ENCODE measurements at places on chromosomes 16 and 17. TPM values are rescaled to one million over a fixed set of nuclear protein-coding genes. Genes with fewer than 3 reads are reported as not detected.

- H3K27ac ChIP-seq, result peak overlapping the region; percentile 93
- H3K27me3 ChIP-seq, result no peaks in the 10 kb centered on the region
- H3K4me1 ChIP-seq, result peaks cover 67% of the 10 kb centered on the region
- H3K4me3 ChIP-seq, result peak overlapping the region; percentile 73
Observed at GRCh38 chr16:66369055-66369592, 2.6 kb downstream of the CDH5 start.

- DNase-seq, result no peak
- no peaks in the 10 kb centered on the region for H3K27me3 ChIP-seq
- no peak overlapping the region for H3K27ac ChIP-seq
- H3K36me3 ChIP-seq, result no peaks in the 10 kb centered on the region
- no peaks in the 10 kb centered on the region for H3K4me1 ChIP-seq
Observed at GRCh38 chr16:51797669-51798259, 646.7 kb upstream of the SALL1 start.

DNA sequence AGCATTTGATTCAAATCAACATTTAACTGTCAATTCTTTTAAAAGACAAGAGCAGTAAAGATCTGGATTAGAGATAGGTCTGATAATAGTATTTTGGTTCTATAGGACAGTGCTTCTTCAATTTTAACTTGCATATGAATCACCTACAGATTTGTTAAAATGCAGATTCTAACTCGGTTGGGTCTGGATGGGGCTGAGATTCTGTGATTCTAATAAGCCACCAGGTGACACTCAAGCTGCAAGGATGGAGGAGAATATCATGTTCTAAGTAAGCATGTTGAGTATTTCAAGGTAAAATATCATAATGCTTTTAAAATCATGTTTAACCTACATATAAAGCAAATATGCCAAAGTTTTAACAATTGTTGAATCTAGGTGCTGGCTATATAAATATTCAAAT, 15.8 kb downstream of the TSPOAP1 start:
- H3K4me3 ChIP-seq, result no peak overlapping the region
- DNase-seq, result no peak
- no peaks in the 10 kb centered on the region for H3K4me1 ChIP-seq
- no peak overlapping the region for H3K27ac ChIP-seq
- no peaks in the 10 kb centered on the region for H3K36me3 ChIP-seq
- no peaks in the 10 kb centered on the region for H3K27me3 ChIP-seq

GRCh38 chr17:78202666-78203065, 11.4 kb upstream of the BIRC5 start:
- no peaks in the 10 kb centered on the region for H3K27me3 ChIP-seq
- H3K4me1 ChIP-seq, result peaks cover 4% of the 10 kb centered on the region
- peaks cover 21% of the 10 kb centered on the region for H3K36me3 ChIP-seq
- DNase-seq, result no peak
- H3K4me3 ChIP-seq, result peak overlapping the region; percentile 17

GRCh38 chr17:77319211-77320043, 178.7 kb downstream of the SEC14L1 start:
- H3K27ac ChIP-seq, result peak overlapping the region; percentile 91
- H3K36me3 ChIP-seq, result no peaks in the 10 kb centered on the region
- DNase-seq, result peak; percentile 83
- H3K4me1 ChIP-seq, result peaks cover 64% of the 10 kb centered on the region
- peak overlapping the region; percentile 66 for H3K4me3 ChIP-seq

DNA sequence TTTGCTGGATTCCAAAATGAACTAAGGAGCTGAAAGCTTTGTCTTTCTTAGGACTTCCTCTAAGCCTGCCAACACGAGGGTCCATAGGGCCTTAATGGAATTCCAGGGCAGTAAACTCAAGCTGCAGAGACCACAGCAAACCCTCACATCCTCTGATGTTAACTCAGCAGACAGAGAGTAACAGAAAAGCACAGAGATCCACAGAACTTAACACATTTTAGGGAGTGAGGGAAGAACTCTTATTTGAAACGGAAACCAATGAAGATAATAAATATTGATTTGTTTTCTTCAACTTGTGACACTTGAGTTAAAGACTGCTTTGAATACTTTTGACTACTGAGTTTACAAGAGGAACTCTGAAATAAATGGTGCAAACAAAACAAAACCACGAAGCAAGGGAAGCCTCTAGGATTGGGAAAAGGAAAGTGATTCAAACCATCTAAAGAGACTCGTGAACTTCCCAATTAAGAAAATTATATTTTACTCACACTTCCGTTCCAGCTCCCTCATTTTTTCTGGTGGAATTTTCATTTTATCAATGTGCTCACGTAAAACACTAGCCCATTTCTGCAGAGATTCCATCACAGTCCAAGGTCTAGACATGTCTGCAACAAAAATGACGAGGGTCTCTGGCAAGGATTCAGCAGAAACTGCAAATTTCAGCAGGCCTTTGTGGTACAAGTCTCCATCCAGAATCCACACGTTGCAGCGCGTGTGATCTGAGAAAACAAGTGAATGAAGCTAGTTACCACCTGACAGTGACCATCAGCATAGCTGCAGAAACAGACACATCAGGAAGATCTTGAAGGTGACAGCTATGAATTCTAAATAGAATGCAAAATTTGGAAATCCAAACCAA, 9.2 kb downstream of the DYNC1LI2 start:
- DNase-seq, result no peak
- H3K4me1 ChIP-seq, result peaks cover 76% of the 10 kb centered on the region
- H3K36me3 ChIP-seq, result peaks cover 62% of the 10 kb centered on the region
- H3K27me3 ChIP-seq, result no peaks in the 10 kb centered on the region

DNA sequence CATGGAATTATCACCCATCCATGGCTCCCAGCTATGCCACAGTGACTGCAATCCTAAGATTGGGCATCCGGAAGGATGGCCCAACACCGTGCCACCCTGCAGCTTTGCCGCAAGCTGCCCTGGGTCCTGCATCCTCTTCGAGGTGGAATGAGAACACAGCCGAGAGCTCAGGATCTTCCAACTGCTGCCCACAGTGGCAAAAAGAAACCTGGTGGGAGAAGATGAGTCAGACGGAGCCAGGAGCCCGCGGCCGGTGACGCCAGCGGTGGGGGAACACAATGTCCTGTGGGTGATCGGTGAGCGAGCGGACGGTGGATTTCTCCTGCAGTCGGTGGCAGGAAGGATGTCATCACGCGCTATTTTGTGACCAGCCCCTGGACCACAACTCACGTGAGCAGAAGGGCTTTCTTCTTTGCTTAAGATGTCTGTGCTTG, 20.1 kb downstream of the CD7 start:
- peak; percentile 72 for DNase-seq
- peak overlapping the region; percentile 90 for H3K27ac ChIP-seq
- H3K27me3 ChIP-seq, result peaks cover 12% of the 10 kb centered on the region

DNA sequence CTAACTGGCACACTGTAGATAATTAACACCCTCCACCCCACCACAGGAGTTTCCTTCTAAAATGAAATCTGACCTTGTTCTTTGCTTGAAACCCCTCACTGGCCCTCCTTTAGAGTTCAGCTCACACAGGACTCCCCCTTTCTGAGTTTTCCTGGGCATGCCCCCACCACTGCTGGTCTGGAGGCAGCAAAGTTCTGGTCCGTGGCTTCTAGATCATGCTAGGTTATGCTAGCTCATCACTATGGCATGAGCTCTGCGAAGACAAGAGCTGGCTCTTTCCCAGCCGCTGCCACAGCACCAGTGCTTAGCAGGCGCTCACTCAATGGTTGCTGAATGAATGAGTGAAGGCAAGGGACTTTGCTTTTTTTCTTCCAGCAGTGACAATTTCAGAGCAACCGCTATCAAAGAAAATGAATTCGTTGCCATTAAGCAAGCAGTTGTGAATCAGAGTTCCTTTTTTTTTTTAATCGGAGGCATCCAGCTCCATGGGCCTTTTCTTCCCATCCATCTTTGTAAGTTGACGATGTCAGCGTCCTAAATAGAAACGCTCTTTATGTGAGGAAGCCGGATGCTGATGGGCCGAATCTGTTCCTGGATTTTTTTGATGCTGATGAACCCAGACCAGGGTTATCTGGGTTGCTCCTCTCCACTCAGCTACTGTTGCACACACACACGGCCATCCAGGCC, 80.8 kb upstream of the NOL11 start:
- no peaks in the 10 kb centered on the region for H3K27me3 ChIP-seq
- peaks cover 63% of the 10 kb centered on the region for H3K4me1 ChIP-seq
- peak overlapping the region; percentile 9 for H3K27ac ChIP-seq
- H3K4me3 ChIP-seq, result no peak overlapping the region

GRCh38 chr17:49551221-49552069, 24.2 kb upstream of the NXPH3 start:
- H3K36me3 ChIP-seq, result no peaks in the 10 kb centered on the region
- no peak overlapping the region for H3K4me3 ChIP-seq
- H3K27ac ChIP-seq, result no peak overlapping the region
- H3K4me1 ChIP-seq, result peaks cover 7% of the 10 kb centered on the region
- peaks cover 33% of the 10 kb centered on the region for H3K27me3 ChIP-seq

DNA sequence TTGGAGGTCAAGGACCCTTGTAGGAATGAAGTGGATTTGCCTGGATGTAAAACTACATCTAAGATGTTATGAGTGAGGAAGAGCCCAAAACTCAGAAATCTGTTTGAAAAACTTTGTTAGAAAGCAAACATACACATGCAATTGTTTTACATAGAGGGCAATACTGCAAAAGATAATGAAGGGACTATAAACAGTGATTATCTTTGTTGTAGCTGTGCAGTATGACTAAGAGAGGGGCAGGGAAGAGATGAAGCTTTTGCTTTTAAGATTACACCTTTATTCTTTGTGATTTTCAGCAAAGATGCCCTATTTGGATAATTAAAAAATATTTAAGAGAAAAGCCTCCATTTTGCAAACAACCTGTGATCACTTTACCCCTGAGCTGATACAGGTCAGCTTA, 839.9 kb upstream of the RBFOX1 start:
- no peak for DNase-seq
- H3K4me3 ChIP-seq, result no peak overlapping the region
- H3K27me3 ChIP-seq, result peaks cover 9% of the 10 kb centered on the region
- no peaks in the 10 kb centered on the region for H3K4me1 ChIP-seq
- H3K36me3 ChIP-seq, result no peaks in the 10 kb centered on the region

- no peaks in the 10 kb centered on the region for H3K36me3 ChIP-seq
- DNase-seq, result no peak
- peak overlapping the region; percentile 100 for H3K4me3 ChIP-seq
Observed at GRCh38 chr16:10576390-10577304, 3.8 kb downstream of the EMP2 start.

GRCh38 chr17:78954684-78955083, 25.0 kb downstream of the LGALS3BP start:
- H3K27me3 ChIP-seq, result no peaks in the 10 kb centered on the region
- no peak for DNase-seq
- peaks cover 17% of the 10 kb centered on the region for H3K4me1 ChIP-seq
- H3K27ac ChIP-seq, result no peak overlapping the region

- H3K4me1 ChIP-seq, result no peaks in the 10 kb centered on the region
- DNase-seq, result no peak
- H3K4me3 ChIP-seq, result no peak overlapping the region
- peaks cover 14% of the 10 kb centered on the region for H3K27me3 ChIP-seq
- H3K36me3 ChIP-seq, result no peaks in the 10 kb centered on the region
Observed at GRCh38 chr16:8375232-8375587, 215.1 kb downstream of the TMEM114 start.

DNA sequence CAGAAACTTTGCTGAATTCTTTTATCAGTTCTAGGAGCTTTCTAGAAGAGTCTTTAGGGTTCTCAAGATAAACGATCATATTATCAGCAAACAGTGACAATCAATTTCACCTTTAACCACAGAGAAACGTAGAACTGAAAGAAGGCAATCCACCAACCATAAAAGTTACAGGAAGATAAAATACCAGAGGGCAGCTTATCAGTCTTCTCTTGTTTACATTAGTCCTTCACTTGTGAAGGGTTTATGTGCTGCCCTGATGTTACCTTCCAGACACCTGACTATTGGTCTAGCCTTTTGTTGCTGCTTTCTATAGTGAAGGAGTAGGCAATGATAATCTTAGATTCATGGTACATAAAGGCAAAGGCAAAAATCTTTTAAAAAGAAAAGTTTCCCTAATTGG, 73.2 kb upstream of the EFCAB3 start:
- H3K27me3 ChIP-seq, result peaks cover 20% of the 10 kb centered on the region
- no peak overlapping the region for H3K27ac ChIP-seq
- no peaks in the 10 kb centered on the region for H3K36me3 ChIP-seq
- H3K4me3 ChIP-seq, result no peak overlapping the region

DNA sequence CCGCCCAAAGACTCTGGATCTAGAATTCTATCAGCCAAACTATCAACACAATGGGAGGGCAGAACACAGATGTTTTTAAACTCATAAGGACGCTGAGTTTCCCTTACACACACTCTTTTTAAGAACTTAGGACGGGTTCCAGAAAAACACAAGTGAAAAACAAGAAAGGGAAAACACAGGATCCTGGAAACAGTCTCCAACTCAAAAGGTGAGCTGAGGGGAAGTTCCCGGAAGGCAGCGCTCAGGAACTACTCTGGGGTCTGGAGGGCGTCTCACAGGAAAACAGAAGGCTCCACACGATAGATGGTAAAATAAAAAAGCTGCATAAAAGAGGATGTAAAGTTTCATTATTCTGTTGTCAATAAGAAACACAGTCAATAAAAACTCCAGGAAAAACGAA, 80.2 kb upstream of the DOC2B start:
- H3K27ac ChIP-seq, result peak overlapping the region; percentile 76
- no peaks in the 10 kb centered on the region for H3K36me3 ChIP-seq
- H3K4me1 ChIP-seq, result peaks cover 54% of the 10 kb centered on the region
- no peak for DNase-seq

DNA sequence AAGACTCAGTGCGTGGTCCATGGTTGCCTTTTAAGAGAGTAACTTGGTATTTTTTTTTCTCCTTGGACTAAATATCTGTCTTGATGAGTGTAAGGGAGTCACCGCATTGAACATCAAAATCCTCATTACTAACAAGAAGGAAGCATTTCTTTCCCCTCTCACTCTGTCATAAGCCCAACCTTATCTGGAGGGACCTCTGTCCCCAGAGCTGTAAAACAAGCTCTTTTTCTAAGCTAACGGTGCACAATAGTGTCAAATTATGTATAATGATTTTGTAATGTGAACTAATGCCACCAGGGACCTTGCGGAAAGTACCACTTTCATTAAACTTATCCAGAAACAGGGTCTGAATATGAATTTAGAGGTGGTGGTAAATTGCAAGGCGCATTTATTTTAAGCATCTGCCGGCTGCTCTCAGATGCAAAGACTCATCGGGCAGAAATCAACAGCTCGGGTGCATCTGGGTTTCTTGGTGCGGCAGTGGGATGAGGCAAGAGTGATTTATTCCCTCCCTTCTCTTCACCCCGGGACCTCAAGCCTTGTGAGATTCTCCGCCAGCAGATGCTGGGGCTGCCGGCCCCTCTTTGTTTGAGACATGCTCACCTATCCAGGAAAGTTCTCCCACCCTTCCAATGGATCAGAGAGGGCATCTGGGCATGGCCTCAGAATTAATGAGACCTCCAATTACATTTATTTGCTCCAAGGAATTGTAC, 95.2 kb upstream of the IRX3 start:
- no peak for DNase-seq
- no peak overlapping the region for H3K4me3 ChIP-seq
- H3K27me3 ChIP-seq, result no peaks in the 10 kb centered on the region
- no peaks in the 10 kb centered on the region for H3K36me3 ChIP-seq
- H3K27ac ChIP-seq, result no peak overlapping the region

The RPGRIP1L gene
- total RNA-seq, result 1.7 TPM

The ZNF750 gene
- total RNA-seq, result not detected

The HBQ1 gene
- total RNA-seq, result not detected

The CACNG5 gene
- total RNA-seq, result not detected

The XAF1 gene
- 18.6 TPM for total RNA-seq

The SUMO2 gene
- 183 TPM for total RNA-seq

The TBC1D26 gene
- total RNA-seq, result not detected

The NOG gene
- total RNA-seq, result 0.41 TPM

Data from left ventricle myocardium inferior (tissue), 1 donor.